ENCODE measurements at places on chromosomes 6 and 20. TPM values are rescaled to one million over a fixed set of nuclear protein-coding genes. Genes with fewer than 3 reads are reported as not detected.

Gene CLDN20
- not detected for total RNA-seq

Gene PLN
- total RNA-seq = not detected

Gene IRAK1BP1
- total RNA-seq = 0.74 TPM

Gene HSPA12B
- total RNA-seq = 0.53 TPM

Gene PRL
- not detected for total RNA-seq

Gene CCR6
- not detected for total RNA-seq

Gene MATN4
- not detected for total RNA-seq

Gene CDK19
- total RNA-seq = 3.5 TPM

Gene TFAP2D
- not detected for total RNA-seq

Gene EYA4
- total RNA-seq = 13.7 TPM

Gene TMEM200A
- total RNA-seq = 0.08 TPM

Gene GPX5
- total RNA-seq = not detected

Gene ZNF311
- 0.30 TPM for total RNA-seq

Gene APOM
- 3.2 TPM for total RNA-seq

Gene ATF6B
- 35.4 TPM for total RNA-seq

Gene C20orf202
- not detected for total RNA-seq

Gene IDH3B
- total RNA-seq = 136 TPM

Gene BANF2
- not detected for total RNA-seq

Gene FNDC1
- 0.21 TPM for total RNA-seq

Gene PKHD1
- total RNA-seq = not detected

Gene MRPS10
- 45.3 TPM for total RNA-seq

Gene IPCEF1
- 0.03 TPM for total RNA-seq

Gene HLA-DRB1
- total RNA-seq = not detected

Gene OSER1
- 58.2 TPM for total RNA-seq

Gene ATAT1
- total RNA-seq = 6.7 TPM

Gene TINAG
- not detected for total RNA-seq

Gene PIGU
- 25.1 TPM for total RNA-seq

Gene HEY2
- total RNA-seq = 0.07 TPM

Gene MEI4
- total RNA-seq = not detected

Gene ANGPT4
- 0.03 TPM for total RNA-seq

Gene ABHD16B
- total RNA-seq = not detected

Gene NFATC2
- 11.7 TPM for total RNA-seq

Gene PNLDC1
- total RNA-seq = 0.17 TPM

Gene TMEM14A
- total RNA-seq = 40.0 TPM

Gene ENPP5
- not detected for total RNA-seq

Gene RIPPLY2
- 0.41 TPM for total RNA-seq

Gene NDUFAF4
- 36.6 TPM for total RNA-seq

Gene RAET1L
- 0.58 TPM for total RNA-seq

Gene DOP1A
- 2.4 TPM for total RNA-seq

Gene CLVS2
- 0.07 TPM for total RNA-seq

Gene MYL9
- total RNA-seq = 20.7 TPM

Gene IL17F
- not detected for total RNA-seq

Gene XKR7
- 0.02 TPM for total RNA-seq

Gene CAGE1
- not detected for total RNA-seq

Gene KIF25
- total RNA-seq = 0.07 TPM

Gene SLC29A1
- 50.8 TPM for total RNA-seq

Gene MYCT1
- not detected for total RNA-seq
